Fibroblast of skin of right quadriceps (primary cell): ENCODE measurements at places on chromosomes 5 and 9.
A peak's percentile ranks its signal among the peaks of the same experiment; 100 is the strongest.

DNA sequence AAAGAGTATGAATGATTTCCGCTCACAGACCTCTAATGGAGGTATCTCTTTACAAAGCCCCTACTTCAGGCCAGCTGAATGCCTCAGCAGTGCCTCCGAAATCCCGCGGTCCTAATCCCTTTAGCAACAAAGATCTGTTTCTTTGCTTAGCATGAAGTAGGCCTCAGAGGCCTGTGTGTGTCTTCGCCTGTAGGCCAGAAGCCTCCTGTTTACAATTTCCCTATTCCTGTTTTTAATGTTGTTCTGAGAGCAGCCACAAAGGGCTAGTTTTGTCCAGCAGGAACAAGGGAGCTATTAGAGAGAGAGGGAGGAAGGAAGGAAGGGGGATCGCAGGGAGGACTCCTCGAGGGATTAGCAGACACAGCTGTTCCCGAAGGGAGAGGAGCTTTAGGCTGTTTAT lies 166.4 kb upstream of the SPRY4 start:
- DNase-seq: no peak

- DNase-seq: peak; percentile 2
Observed at GRCh38 chr5:99900302-99900852, 634.8 kb upstream of the FAM174A start.

DNA sequence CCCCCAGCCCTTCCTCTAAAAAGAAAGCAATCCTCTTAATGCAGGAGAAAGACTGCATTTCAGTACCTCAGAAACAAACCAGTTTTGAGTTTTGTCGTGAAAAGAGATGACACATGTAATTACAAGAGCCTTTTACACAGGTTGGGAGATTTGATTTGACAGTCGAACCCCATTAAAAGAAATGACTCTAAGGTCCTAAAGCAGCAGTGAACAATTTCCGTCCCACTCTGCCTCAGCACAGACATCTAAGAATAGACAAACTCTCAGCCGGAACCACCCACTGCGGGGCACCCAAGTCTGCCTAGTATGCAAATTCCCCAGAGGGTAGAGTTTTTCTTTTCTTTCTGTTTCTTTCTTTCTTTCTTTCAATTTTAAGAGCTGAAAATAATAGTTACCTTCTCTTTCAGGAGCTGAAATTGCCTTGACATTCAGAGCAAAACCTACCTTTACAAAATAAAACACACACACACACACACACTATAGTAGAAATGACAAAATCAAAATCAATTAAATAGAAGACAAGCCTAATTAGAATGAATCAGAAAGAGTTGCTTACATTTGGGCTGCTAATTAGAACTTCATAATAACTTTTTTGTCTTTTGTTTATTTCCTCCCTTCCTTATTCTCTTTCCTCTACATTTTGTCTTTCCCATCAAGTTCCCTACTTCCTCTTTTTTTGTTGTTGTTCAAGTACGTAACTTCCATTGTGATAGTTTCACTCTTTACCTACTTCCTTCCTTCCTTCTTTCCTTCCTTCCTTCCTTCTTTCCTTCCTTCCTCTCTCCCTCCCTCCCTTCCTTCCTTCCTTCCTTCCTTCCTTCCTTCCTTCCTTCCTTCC lies 65.1 kb downstream of the BASP1 start:
- DNase-seq: no peak

GRCh38 chr9:22136461-22137096 lies 127.5 kb upstream of the CDKN2B start:
- DNase-seq: peak; percentile 96

DNA sequence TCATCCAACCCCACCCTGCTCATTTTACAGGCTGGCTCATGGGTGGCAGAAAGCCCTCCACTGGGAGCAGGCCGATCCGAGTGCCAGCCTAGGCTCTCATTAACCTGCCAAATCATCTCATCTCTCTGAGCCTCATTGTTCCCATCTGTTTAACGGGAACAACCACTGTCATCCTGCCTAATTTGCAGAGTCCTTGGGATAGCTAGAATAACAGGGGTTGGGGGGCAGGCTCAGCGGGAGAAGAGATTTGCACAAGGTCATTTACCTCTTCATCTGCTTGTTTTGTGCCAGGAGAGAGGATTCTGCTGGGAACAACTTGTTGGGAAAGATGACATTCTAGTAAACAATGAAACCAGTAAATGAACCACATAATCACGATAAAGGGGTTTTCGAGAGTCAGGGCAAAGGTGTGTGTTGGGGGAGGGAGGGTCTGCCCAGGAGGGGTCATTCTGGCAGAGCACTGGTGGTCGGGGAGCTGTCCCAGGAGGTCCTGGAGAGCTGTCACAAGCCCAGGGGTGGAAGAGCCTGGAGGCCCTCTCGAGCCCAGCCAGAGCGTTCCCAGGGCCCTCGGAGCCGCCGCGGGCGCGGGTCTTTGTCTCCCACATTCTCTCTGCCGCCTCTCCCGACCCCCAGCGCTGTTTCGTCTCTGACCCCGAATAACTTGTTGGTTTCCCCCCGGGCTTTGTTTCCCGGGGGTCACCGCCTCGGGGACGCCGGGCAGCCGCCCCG lies 22.8 kb upstream of the NDST1 start:
- no peak for DNase-seq

GRCh38 chr9:126468141-126468825 lies 141.7 kb downstream of the MVB12B start:
- DNase-seq: no peak

DNA sequence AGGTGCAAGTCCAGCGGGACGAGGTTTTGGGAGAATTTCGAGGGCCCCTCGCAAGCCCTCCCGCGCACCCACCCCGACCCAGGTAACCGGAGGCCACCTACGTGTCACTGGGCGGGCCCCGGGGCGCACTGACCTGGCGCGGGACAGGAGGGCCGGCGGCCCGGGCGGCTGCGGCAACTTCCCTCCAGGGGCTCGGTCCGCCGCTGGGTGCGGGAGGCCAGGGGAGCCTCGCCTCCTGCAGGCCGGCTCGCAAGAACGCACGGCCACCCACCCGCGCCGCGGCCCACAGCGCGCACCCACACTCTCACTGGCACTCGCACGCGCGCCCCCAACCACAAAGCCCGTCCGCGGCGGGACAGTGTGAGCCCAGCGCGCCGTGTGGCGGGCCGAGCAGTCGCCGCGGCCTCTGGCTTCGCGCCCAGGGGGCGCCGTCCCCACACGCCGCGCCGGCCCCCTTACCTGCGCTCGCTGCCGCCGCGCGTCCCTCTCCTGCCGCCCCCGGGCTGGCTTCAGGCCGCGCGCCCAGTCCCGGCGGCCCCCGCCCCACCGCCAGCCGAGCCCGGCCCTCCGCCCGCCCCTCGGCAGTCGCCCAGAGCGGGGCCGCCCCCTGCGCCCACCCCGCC lies 451 bp downstream of the LPAR1 start:
- DNase-seq: peak; percentile 48

- DNase-seq: no peak
Observed at GRCh38 chr9:136352682-136353081, 10.9 kb downstream of the DNLZ start.

DNA sequence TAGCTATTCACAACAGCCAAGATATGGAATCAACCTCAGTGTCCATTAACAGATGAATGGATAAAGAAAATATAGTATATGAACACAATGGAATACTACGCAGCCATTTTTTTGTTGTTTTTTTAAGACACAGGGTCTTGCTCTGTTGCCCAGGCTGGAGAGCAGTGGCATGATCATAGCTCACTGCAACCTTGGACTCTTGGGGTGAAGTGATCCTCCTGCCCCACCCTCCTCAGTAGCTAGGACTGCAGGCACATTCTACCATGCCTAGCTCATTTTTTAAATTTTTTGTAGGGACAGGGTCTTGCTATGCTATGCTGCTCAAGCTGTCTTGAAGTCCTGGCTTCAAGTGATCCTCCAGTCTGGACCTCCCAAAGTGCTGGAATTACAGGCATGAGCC lies 38.5 kb downstream of the CERT1 start:
- DNase-seq: no peak

DNA sequence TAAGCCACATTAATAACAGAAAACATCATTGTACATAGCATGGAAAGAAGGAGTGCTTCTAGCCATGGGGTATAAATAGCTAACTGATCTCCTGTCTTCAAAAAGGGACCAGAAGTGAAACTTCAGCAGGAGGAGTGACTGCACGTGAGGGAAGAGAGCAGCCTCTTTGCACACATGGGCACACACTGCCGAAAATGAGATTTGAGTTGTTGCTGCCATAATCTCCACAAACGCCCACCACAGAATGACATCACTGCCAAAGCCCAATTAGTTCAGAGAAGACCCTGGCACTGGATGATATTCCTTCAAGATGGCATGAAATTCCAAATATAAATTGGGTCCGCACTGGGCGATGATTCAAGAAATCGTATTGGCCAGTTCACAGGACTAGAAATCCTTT lies 238.9 kb upstream of the NR4A3 start:
- DNase-seq: no peak

- DNase-seq: no peak
Observed at GRCh38 chr5:139344177-139344576, 2.5 kb downstream of the PAIP2 start.

- DNase-seq: no peak
Observed at GRCh38 chr9:85534340-85534739, 207.4 kb downstream of the AGTPBP1 start.

GRCh38 chr5:79856456-79857055 lies 134.5 kb downstream of the MTX3 start:
- DNase-seq: no peak

GRCh38 chr5:112686675-112687074 lies 51.0 kb upstream of the APC start:
- no peak for DNase-seq

GRCh38 chr9:125393426-125393825 lies 131.8 kb downstream of the GAPVD1 start:
- peak; percentile 29 for DNase-seq

GRCh38 chr9:38355517-38356120 lies 36.9 kb upstream of the ALDH1B1 start:
- no peak for DNase-seq

DNA sequence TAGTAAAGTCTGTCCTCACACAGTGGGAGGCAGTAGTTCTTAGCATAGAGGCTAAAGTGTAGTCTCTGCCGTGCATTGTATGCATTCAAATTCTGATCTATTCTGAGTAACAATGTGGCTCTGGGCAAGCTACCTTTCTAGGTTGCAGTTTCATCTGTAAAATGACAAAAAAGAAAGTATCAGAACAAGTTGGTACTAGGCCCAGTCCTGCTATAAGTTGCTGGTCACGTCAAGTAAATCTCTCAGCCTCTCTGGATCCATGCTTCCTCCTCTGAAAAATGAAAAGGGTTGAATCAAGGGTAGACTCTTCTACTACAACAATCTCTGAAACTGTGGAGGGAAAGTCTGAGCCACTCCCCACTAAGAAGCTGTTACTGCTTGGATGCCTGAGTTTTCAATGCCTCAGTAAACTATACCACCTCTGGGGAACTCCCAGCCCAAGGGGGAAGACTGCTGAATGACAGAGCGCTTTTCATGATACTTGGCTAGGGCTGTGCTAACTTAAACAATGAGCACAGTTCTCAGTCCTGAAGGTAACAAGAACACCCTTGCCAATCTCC lies 34.5 kb upstream of the SPARC start:
- DNase-seq: no peak

- DNase-seq: no peak
Observed at GRCh38 chr9:99093492-99093791, 11.5 kb upstream of the TGFBR1 start.

GRCh38 chr5:135246923-135247795 lies 151.9 kb downstream of the MACROH2A1 start:
- DNase-seq: peak; percentile 96

- DNase-seq: no peak
Observed at GRCh38 chr5:141735823-141736222, 53.8 kb upstream of the ARAP3 start.

DNA sequence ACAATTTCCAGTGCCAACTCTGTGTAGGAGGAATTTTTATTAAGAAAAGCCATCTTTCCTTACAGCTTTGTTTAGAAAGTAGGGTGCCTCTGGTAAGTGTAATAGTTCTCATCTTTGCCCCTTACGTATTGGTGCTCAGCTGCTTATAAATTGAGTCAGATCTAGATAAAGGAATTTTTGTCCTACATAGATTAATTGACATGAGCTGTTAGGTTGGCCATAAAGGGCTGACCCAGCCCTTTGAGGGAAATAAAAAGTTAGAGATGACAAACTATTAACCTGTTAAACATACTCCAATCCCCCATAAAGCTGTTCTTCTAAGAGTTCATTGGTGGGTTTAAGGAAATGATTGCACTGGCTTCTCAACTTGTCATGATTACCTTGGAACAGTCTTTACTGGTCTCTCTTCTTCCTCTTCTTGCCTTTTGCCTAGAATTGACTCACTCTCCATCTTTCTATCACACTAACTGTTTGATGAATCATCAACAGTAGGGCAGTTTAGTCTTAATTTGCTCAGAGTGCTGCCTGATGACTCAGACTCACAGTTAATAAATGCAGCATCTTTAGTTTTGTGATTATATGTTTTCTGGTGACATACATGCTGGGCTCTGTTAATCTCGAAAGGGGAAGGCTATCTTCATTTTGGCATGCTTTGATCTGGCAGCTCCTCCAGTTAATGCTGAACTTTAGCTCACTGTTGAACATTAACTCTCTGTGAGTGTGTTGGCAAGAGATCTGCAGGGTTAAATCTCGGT lies 51.7 kb downstream of the ARHGAP26 start:
- DNase-seq: peak; percentile 92

DNA sequence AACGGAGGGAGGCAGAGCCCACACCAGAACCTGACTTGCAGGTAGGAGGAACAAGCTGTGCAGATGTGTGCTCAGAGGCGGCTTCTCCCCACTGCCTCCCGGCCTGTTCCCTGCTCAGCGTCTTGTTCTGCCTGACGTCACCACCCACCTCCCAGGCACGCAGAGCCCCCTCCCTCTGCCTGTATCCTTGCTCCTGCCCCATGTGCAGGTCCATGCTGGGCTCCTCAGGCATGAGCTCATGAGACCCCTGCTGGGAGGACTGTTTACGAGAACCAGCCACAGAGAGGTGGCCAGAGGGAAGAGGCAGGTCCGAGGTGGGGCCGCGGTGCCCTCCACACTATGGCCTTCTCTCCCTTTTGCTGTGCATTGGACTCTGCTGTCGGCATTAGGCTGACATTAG lies 45.5 kb downstream of the SLC6A3 start:
- no peak for DNase-seq

GRCh38 chr9:89639367-89639795 lies 34.6 kb downstream of the GADD45G start:
- no peak for DNase-seq

- no peak for DNase-seq
Observed at GRCh38 chr9:93118863-93119702, 15.0 kb downstream of the NINJ1 start.

DNA sequence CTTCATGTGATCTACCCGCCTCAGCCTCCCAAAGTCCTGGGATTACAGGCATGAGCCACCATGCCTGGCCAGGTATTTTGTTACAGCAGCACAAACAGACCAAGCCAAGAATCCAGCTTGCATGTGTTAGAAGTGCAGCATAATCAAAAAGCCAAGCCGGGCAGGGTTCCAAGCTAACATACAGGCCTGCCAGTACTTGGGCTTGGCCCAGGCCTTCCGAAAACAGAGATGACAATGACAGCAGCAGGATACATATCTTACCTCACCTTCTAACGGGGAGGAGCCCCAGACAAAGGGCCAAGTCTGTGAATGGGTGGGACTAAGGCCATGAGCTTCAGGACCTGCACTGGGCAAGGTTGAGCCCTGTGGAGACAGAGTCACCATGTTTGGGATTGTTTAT lies 91.4 kb upstream of the ZNF462 start:
- no peak for DNase-seq

- DNase-seq: no peak
Observed at GRCh38 chr5:39531306-39531705, 106.5 kb upstream of the DAB2 start.
